ENCODE measurements at places on chromosomes 1 and 21. TPM values are rescaled to one million over a fixed set of nuclear protein-coding genes. Genes with fewer than 3 reads are reported as not detected.
A peak's percentile ranks its signal among the peaks of the same experiment; 100 is the strongest.

DNA sequence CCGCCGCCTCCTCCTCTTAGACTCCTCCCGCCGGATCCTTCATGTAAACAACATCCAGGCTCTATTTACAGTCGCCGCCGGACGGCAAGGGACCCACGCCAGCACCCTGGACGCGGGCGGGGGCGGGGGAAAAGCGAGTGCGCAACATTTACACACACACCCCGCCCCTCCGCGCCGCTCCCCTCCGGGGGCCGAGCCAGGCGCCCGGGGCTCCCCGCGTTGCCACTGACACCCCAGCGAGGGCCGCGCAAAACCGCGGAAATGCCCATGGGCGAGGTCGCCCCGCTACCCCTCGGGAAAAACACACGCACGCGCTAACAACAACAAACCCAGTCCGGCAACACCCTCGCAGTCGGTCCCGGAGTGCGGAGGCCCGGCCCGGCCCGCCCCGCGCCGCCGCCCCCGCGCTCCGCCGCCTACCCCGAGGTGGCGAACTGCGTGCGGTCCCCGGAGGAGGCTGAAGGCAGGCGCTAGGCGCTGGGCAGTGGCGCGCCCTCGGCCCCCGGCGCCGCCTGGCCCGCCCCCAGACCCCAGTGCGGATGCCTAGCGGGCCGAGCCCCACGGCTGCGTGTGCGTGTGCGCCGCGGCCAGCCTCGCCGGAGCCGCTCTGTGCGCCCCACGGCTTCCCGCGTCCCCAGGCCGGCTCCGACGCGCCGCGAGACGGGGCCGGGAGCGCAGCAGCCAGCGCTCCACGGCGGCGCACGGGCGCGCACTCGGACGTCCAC lies 81.1 kb upstream of the AK4 start:
- peak; percentile 76 for DNase-seq
- H3K27ac ChIP-seq = peak overlapping the region; percentile 92
- peaks cover 12% of the 10 kb centered on the region for H3K27me3 ChIP-seq
- peak overlapping the region; percentile 92 for H3K4me3 ChIP-seq

DNA sequence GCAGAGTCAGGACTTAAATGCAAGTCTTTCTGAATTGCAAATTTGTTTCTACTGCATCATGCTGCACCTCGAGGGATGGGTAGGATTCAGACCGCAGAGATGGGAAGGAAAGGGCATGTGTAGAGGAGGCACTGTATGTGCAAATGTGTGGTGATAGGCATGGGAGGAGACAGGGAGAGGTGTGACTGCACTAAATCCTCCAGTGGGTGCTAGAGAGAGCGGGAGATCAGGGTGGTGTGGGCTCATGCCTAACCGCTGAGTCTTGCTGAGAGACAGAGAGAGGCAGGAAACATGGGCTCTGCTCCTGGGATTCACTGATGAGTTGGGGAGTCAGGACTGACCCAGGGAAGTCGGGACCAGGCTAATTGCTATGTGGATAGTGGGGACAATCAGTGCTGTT lies 61.1 kb downstream of the PTPRU start:
- no peak overlapping the region for H3K4me3 ChIP-seq
- H3K27ac ChIP-seq = no peak overlapping the region
- no peak for DNase-seq
- H3K36me3 ChIP-seq = peaks cover 17% of the 10 kb centered on the region
- H3K4me1 ChIP-seq = no peaks in the 10 kb centered on the region
- no peaks in the 10 kb centered on the region for H3K27me3 ChIP-seq

- no peak for DNase-seq
- no peaks in the 10 kb centered on the region for H3K36me3 ChIP-seq
- H3K27me3 ChIP-seq = peaks cover 6% of the 10 kb centered on the region
- H3K27ac ChIP-seq = no peak overlapping the region
Measured at GRCh38 chr1:57947471-57947870, 523.6 kb upstream of the DAB1 start.

GRCh38 chr21:38048167-38048566 lies 131.9 kb upstream of the KCNJ6 start:
- no peak for DNase-seq
- H3K27me3 ChIP-seq = peaks cover 3% of the 10 kb centered on the region
- H3K36me3 ChIP-seq = no peaks in the 10 kb centered on the region
- no peak overlapping the region for H3K4me3 ChIP-seq
- no peaks in the 10 kb centered on the region for H3K4me1 ChIP-seq
- H3K27ac ChIP-seq = no peak overlapping the region

DNA sequence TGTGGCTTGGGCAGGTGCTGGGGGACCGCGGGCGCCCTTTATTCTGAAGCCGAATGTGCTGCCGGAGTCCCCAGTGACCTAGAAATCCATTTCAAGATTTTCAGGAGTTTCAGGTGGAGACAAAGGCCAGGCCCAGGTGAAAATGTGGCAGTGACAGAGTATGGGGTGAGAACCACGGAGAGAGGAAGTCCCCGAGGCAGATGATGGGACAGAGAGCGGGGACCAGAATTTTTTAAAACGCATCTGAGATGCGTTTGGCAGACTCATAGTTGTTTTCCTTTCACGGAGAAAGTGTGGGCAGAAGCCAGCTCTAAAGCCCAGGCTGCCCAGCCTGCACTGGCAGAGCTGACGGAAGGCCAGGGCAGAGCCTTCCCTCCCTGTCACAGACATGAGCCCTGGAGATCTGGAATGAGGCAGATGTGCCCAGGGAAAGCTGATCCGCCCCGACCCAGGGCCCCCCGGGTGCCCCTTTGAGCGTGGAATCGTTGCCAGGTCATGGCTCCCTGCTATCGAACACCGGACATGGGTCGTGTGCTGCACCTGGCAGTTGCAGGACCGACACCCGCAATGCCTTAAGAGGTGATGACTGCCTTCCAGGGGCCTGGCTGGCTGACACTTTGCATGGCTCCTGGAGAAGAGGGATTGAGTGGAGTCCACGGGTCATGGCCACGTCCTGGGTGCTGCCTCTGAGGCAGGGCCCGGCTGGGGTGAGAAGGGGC lies 6.5 kb upstream of the SLX9 start:
- H3K27me3 ChIP-seq = peaks cover 57% of the 10 kb centered on the region
- peaks cover 3% of the 10 kb centered on the region for H3K36me3 ChIP-seq
- no peak overlapping the region for H3K27ac ChIP-seq

- no peak overlapping the region for H3K4me3 ChIP-seq
- no peak overlapping the region for H3K27ac ChIP-seq
- no peak for DNase-seq
- H3K36me3 ChIP-seq = no peaks in the 10 kb centered on the region
Measured at GRCh38 chr1:199646761-199647160, 380.7 kb upstream of the NR5A2 start.

GRCh38 chr1:74583397-74583796 lies 71.0 kb upstream of the LRRC53 start:
- H3K27me3 ChIP-seq = no peaks in the 10 kb centered on the region
- H3K4me3 ChIP-seq = no peak overlapping the region
- H3K4me1 ChIP-seq = no peaks in the 10 kb centered on the region
- H3K36me3 ChIP-seq = no peaks in the 10 kb centered on the region
- no peak overlapping the region for H3K27ac ChIP-seq

DNA sequence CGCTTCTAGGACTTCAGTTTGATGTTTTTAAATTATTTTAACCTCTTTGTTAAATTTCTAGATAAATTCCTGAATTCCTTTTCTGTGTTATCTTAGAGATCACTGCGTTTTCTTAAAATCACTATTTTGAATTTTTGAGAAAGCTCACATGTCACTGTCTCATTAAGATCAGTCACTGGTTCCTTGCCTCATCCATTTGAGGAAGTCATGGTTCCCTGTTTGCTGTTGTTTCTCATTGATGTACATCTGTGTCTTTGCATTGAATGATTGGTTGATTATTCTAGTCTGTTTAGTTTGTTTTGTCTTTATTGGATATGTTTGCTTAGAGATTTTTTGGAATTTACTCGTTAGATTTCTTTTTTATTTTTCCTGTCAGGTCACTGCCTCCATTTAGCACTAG lies 50.1 kb downstream of the CRP start:
- DNase-seq = no peak
- no peak overlapping the region for H3K4me3 ChIP-seq
- H3K36me3 ChIP-seq = no peaks in the 10 kb centered on the region
- H3K27me3 ChIP-seq = no peaks in the 10 kb centered on the region

- no peak overlapping the region for H3K4me3 ChIP-seq
- no peaks in the 10 kb centered on the region for H3K27me3 ChIP-seq
- H3K27ac ChIP-seq = no peak overlapping the region
- no peaks in the 10 kb centered on the region for H3K36me3 ChIP-seq
- DNase-seq = no peak
- no peaks in the 10 kb centered on the region for H3K4me1 ChIP-seq
Measured at GRCh38 chr1:237320890-237321289, 278.9 kb downstream of the RYR2 start.

DNA sequence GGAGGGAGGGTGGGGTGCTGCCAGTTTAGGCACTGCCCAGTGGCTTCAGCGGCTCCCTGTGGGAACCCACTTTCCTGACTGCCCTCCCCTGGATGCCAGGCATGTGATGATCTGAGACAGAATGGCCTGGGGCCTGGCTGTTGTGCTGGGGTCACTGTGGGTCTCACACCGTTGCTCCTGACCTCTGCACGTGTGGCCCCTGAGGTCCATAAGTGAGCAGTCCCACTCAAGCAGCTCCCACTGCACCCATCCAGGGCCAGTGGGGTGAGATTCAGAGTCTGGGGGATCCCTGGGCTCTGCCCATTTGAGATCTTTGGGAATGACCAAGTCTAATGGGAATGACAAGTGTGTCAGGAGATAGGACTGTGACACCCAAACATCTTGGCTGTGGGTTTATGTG lies 18.0 kb downstream of the PODN start:
- peaks cover 14% of the 10 kb centered on the region for H3K4me1 ChIP-seq
- peaks cover 4% of the 10 kb centered on the region for H3K27me3 ChIP-seq
- no peak overlapping the region for H3K27ac ChIP-seq

- H3K36me3 ChIP-seq = no peaks in the 10 kb centered on the region
- H3K27me3 ChIP-seq = peaks cover 31% of the 10 kb centered on the region
- no peaks in the 10 kb centered on the region for H3K4me1 ChIP-seq
- no peak overlapping the region for H3K4me3 ChIP-seq
Measured at GRCh38 chr1:181595234-181595633, 111.9 kb downstream of the CACNA1E start.

- DNase-seq = no peak
- no peak overlapping the region for H3K4me3 ChIP-seq
- H3K36me3 ChIP-seq = no peaks in the 10 kb centered on the region
- H3K4me1 ChIP-seq = no peaks in the 10 kb centered on the region
- no peaks in the 10 kb centered on the region for H3K27me3 ChIP-seq
- no peak overlapping the region for H3K27ac ChIP-seq
Measured at GRCh38 chr21:23218667-23219066, 2220.5 kb downstream of the NCAM2 start.

- DNase-seq = no peak
- H3K27ac ChIP-seq = no peak overlapping the region
- no peak overlapping the region for H3K4me3 ChIP-seq
- H3K27me3 ChIP-seq = no peaks in the 10 kb centered on the region
- H3K36me3 ChIP-seq = peaks cover 30% of the 10 kb centered on the region
Measured at GRCh38 chr1:100506217-100506616, 31.7 kb upstream of the GPR88 start.

DNA sequence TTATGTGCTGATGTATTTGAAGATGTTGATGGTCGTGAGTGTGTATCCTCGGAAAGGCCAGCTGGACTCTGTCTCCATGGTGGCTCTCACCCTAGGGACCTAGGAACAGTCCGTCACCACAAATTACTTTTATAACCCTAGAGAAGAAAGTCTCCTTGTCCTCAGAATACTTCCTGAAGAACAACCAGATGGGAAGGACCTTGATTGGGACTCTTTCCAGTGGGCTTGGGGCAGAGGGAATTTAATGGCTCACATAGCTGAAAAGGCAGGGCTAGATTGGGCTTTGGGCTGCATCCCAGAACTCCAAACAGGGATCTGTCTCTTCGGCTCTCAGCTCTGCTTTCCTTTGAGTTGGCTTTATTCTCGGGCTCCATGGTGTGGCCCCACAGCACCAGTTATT lies 90.8 kb downstream of the TBX19 start:
- no peaks in the 10 kb centered on the region for H3K4me1 ChIP-seq
- no peaks in the 10 kb centered on the region for H3K36me3 ChIP-seq
- no peak for DNase-seq
- H3K27ac ChIP-seq = no peak overlapping the region

GRCh38 chr1:168723000-168723399 lies 6.0 kb downstream of the DPT start:
- DNase-seq = no peak
- no peak overlapping the region for H3K27ac ChIP-seq
- H3K27me3 ChIP-seq = peaks cover 4% of the 10 kb centered on the region

- peak overlapping the region; percentile 99 for H3K27ac ChIP-seq
- peaks cover 8% of the 10 kb centered on the region for H3K27me3 ChIP-seq
- H3K4me1 ChIP-seq = peaks cover 56% of the 10 kb centered on the region
- peaks cover 15% of the 10 kb centered on the region for H3K36me3 ChIP-seq
Measured at GRCh38 chr1:23559985-23560741, 862 bp upstream of the ID3 start.

DNA sequence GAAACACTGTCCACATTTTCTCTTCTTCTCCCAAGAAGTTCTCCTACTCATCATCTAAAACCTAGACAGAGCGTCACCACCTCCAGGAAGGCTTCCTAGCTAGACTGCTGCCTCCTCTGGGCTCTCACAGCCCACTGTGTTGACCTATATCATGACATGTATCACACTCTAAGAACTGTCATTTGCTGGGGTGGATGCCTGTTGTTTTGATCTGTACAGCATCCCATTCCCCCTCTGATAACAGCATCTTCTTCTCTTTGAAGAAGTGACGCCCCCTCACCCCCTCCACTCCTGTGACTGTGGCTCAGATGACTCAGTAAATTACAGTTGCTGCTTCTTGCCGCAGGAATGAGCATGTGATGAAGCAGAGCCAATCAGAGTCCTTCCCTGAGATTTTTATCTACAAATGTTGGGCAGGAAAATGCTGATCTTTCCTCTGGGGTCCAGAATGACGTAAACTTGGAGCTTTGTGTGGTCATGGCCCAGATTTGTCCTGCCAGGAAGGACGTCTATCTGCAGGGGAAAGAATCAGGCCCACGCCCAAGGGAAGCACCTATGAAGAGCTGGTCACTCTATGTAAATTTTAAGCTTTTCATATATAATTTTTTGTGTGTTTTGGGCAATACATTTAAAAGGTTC lies 28.0 kb upstream of the FOXO6 start:
- no peak overlapping the region for H3K27ac ChIP-seq
- H3K4me1 ChIP-seq = peaks cover 14% of the 10 kb centered on the region
- H3K36me3 ChIP-seq = no peaks in the 10 kb centered on the region

Gene MMEL1
- total RNA-seq = 1.1 TPM

Gene ZFP69B
- 9.5 TPM for total RNA-seq

Gene ADGRL2
- total RNA-seq = 96.3 TPM

Gene TSPEAR
- 0.59 TPM for total RNA-seq

Gene NHLH2
- total RNA-seq = 1.1 TPM

Gene NR5A2
- 3.5 TPM for total RNA-seq

Gene SPRR2G
- total RNA-seq = not detected

Gene ALPL
- total RNA-seq = 43.1 TPM

Gene ERICH3
- total RNA-seq = 0.29 TPM

Gene NT5C1A
- 0.43 TPM for total RNA-seq

Gene F13B
- 0.48 TPM for total RNA-seq

Gene SPRR3
- total RNA-seq = 155 TPM

Gene SYNC
- 1.2 TPM for total RNA-seq

Data from type B pancreatic cell (in vitro differentiated cells).